ENCODE measurements at places on chromosomes 5 and 9.

DNA sequence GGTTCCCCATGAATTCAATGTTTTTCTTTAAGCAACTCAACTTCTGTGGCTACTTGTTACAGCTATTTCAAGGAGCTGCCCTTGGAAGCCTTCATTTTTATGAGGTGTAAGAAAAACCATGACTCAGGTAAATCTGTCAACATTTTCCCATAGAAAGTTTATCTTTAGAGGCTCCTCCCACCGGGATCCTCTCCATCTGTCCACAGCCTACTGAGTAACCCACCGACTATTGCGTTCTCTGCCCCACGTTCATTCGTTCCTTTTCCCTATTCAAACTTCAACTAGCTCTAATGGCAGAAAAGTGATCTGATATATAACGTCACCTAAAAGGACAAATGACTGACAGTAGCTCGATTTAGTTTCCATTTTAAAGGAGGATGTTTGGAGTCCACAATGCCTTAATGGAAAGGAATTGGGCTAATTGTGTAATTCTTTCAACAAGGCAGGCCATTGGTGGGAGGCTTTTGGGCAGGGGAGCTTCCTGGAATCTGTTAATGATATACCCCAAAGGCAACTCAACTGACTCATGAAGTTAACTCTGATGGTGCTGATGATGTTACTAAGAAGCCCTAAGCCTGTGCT lies 29.3 kb upstream of the NR3C1 start:
- DNase-seq = no peak

DNA sequence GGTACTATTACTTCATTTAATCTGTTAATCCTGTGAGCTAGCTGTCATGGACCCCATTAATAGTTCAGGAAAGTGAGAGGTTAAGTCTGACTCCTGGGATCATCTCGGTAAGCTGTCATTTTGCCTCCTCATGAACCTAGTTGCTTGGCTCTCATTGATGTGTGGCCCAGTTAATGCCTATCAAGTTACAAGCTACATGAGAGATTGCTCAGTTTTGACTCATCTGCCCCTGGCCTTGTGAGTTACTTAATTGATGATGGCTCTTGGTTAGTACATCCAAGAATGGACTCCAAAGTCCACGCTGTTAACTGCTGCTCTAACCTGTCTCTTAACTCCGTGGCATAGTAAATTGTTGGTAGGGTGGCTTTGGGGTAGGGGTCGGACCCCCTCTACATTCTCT lies 23.9 kb downstream of the LARP1 start:
- peak; percentile 75 for DNase-seq

DNA sequence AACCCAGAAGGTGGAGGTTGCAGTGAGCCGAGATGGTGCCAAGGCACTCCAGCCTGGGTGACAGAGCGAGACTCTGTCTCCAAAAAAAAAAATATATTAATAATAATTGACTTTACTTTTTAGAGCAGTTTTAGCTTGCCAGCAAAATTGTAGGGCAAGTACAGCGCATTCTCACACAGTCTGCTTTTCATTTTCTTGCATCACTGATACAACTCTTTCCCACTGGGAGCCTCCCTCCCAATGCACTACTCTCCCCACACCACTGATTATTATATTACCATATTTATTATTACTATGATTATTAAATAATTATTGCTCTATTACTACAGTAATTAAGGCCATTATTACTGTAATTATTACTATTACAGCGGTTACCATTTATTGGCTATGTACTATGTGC lies 212.8 kb downstream of the GNA14 start:
- DNase-seq = no peak

DNA sequence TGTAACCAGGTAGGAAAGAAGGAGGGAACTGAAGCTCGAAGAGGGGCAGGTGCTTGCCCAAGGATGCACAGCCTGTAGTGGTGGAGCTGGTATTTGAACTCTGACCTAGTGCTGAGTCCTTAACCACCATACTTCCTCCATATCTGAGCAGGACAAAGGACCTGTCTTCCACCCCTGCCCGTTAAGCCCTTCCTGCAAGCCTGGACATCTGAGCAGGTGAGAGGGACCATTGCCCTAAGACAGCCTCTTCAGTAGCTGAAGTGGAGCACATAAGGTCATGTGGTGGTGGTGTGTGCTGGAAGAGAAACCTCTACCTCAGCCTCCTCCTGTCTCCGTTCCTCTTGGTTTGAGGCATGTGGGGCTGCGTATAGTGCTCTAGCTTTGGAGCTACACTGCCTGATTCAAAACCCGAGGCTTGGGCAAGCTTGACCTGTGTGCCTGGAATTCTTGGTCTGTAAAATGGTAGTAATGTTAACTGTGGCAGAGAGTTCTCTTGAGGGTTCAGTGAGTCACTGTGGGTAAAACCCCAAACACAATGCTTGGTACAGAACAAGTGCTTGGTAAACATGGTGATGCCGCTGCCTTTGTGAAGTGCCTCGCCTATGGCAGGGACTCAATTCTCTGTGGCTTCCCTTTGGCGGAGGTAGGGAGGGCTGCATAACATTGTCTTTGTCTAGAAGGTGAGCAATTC lies 7.4 kb downstream of the GALNT10 start:
- no peak for DNase-seq

GRCh38 chr5:133423618-133424282 lies 188.6 kb downstream of the FSTL4 start:
- DNase-seq = peak; percentile 72

- DNase-seq = no peak
These were observed 127.3 kb downstream of the HOMER1 start for GRCh38 chr5:79386679-79387078.

- no peak for DNase-seq
These were observed 418.3 kb upstream of the CLINT1 start for GRCh38 chr5:158277276-158277675.

GRCh38 chr5:55702598-55703345 lies 9.4 kb downstream of the SLC38A9 start:
- DNase-seq = no peak

- no peak for DNase-seq
These were observed 8.0 kb upstream of the SPOCK1 start for GRCh38 chr5:137507150-137507549.

DNA sequence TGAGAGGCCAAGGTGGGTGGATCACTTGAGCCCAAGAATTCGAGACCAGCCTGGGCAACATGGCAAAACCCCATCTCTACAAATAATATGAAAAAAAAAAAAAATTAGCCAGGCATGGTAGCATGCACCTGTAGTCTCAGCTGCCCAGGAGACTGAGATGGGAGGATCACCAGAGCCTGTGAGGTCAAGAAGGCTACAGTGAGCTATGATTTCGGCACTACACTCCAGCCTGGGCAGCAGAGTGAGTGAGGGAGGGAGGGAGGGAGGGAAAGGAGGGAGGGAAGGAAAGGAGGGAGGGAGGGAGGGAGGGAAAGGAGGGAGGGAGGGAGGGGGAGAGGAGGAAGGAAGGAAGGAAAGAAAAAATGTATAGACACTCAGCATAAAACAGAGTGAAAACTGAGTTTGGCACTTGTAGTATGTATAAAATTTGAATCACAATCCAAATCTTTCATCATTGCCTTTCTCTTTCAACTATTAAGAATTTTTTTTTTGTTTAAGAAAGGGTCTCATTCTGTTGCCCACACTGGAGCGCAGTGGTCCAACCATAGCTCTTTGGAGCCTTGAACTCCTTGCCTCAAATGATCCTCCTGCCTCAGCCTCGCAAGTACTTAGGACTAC lies 27.8 kb downstream of the SERINC5 start:
- no peak for DNase-seq

DNA sequence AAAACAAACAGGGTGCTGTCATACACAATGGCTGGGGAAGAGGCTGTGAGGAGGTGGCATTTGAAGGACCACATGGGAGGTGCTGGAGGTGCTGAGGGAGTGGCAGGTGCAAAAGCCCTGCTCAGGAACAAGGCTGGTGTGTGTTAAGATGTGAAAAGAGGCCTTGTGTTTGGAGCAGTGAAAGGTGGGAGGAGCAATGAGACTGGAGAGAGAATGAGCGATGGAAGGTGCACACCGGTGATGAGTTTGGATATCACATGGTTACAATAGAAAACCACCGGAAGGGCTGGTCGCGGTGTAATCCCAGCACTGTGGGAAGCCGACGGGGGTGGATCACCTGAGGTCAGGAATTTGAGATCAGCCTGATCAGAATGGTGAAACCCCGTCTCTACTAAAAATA lies 9.2 kb upstream of the FIBCD1 start:
- no peak for DNase-seq

GRCh38 chr9:79667817-79668436 lies 96.2 kb downstream of the TLE4 start:
- no peak for DNase-seq

- DNase-seq = no peak
These were observed 8.6 kb downstream of the ECSCR start for GRCh38 chr5:139453683-139454567.

DNA sequence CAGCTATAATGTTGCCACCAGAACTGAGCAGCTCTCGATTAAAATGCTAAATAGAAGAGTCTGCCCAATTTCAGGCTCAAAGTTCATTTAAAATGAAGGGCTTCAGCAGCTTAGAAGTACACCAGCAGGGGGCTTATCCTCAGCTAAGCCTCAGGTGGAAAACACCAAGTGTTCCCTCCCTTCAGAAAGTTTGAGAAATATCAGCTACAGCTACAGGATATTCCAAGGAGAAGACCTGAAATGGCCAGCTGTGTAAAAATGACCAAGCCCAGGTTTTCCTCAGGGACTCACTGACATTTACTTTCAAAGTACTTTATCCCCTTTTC lies 395.4 kb downstream of the DTWD2 start:
- no peak for DNase-seq

- no peak for DNase-seq
These were observed 15.1 kb downstream of the ERMP1 start for GRCh38 chr9:5817862-5818261.

GRCh38 chr5:177446200-177447065 lies at the start of gene PRR7:
Gene PRR7 (plus strand): TSS chr5:177446814. CDS start chr5:177455068, 8,254 bp downstream.
- DNase-seq = peak; percentile 73

GRCh38 chr9:26811106-26811505 lies 81.5 kb downstream of the CAAP1 start:
- no peak for DNase-seq

DNA sequence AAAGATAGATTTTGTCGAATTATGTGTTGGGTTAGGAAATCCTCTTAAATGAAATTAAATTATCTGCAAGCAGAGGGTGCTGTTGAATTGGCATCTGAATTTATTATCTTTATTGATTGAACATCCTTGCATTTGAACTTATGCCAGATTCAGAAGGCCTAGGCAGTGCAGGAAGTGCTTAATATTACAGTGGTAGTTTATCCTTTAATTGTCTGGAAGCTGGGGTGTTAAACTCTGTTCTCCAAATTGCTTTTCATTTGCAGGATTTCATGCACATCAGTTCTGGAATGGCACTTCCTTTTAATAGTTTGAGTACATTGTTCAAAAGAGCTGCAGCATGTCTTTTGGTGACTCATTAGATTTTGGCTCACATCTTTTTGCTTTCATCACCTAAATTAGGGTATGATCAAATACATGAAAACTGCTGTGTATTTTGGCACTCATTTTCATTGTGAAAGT lies 186.3 kb downstream of the KDM4C start:
- DNase-seq = no peak

DNA sequence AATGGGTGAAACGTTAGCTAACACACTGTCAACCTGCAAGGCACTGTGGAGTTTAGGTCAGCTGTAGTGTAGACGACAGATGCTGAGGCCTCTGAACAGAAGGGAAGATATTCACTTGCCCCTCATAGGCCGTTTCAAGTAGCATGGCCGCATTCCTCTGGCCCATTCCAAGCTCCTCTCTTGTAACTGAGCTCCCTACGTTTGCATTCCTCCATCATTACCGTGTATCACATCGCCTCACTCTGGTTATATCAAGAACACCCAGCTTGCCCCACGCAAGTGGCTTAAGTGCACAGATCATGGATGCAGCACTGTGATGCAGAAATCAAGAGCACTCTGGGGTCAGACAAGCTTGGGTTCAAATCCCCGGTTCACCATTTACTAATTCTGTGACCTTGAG lies 43.3 kb downstream of the PRELID2 start:
- DNase-seq = no peak

- DNase-seq = no peak
These were observed 6.8 kb downstream of the SLC24A2 start for GRCh38 chr9:19782005-19782404.

GRCh38 chr9:135764731-135765130 lies 62.7 kb downstream of the KCNT1 start:
- DNase-seq = no peak

DNA sequence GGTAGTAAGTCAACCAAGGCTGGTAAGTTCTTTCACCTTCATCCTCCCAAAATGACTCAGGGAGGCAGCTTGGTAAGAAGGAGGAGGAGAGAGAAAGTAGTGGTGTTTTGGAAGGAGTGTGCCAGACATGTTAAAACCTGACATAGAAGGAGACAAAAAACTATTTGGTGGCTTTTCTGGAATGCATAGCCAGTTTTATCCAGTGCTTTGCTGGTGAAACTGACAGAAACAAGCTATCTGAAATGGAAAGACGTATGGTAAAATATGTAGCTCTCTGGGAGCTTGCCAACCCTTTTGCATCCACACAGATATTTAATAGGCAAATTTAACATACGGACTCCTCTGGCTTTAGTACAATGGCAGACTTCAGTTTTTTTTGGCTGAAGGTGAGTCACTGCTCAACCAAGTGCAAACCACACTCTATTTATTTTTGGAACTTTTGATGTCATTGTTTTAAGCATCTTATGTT lies 45.4 kb downstream of the RAB14 start:
- peak; percentile 9 for DNase-seq

Measured in HTR-8/SVneo (cell line).